Stomach (tissue), 19 donors: ENCODE measurements at places on chromosomes 5 and 9. TPM values are rescaled to one million over a fixed set of nuclear protein-coding genes. Genes with fewer than 3 reads are reported as not detected.
A peak's percentile ranks its signal among the peaks of the same experiment; 100 is the strongest.

The ANKRD18B gene
- not detected for total RNA-seq

The FGF10 gene
- total RNA-seq: 12.6 TPM

The DEPDC1B gene
- 7.2 TPM for total RNA-seq

The PCDHA10 gene
- total RNA-seq: 2.0 TPM

The CD14 gene
- total RNA-seq: 47.1 TPM

The SPATA31C1 gene
- total RNA-seq: not detected

The SLC25A2 gene
- total RNA-seq: 0.43 TPM

The ADAMTS13 gene
- 19.6 TPM for total RNA-seq

The STPG3 gene
- total RNA-seq: not detected

The FBP2 gene
- total RNA-seq: 29.3 TPM

DNA sequence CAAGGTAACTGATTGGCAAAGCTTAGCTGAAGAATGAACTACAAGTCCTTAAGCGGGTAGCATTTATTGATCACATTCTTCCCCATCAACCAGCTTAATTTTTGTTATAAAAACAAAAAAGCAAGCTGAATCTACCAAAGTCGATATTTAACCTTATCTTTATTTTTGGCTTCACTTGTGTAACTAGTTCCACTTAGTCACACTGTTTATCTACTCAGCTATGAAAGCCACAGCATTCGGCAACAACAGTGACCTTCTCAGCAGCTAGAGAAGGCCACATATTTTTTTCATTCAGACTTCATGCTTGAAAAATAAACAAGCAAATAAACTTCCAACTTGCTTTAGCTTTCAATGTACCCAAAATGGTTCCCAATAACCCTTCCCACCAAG, 69.4 kb downstream of the KLHL3 start:
- DNase-seq: no peak

GRCh38 chr5:115494570-115495289, 49.8 kb downstream of the FEM1C start:
- DNase-seq: no peak

DNA sequence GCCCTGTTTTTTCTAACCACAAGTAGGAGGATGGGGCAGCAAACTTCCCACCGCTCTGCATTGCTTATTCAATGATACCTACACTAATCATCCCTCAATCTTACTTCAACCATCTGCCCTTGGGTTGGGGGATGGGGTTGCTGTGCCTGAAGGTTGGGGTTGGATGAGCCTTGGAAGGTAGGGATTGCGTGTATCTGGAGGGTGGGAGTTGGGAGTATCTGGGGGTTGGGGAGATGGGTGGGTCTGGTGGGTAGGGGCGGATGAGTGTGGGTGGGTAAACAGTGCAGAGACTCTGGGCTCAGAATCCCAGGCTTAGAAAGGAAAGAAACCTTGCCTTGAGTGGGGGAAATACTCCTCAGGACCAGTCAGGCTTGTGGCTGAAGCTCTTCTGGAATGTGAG, 467.4 kb downstream of the DIRAS2 start:
- no peak for DNase-seq

GRCh38 chr5:73615085-73615484, 10.9 kb upstream of the ARHGEF28 start:
- DNase-seq: no peak

- no peak for DNase-seq
Measured at GRCh38 chr9:133429214-133429613, 7.0 kb downstream of the ADAMTS13 start.

GRCh38 chr5:122142480-122143164, 13.3 kb downstream of the ZNF474 start:
- DNase-seq: no peak

GRCh38 chr9:71245651-71246050, 124.2 kb upstream of the TRPM3 start:
- no peak for DNase-seq

DNA sequence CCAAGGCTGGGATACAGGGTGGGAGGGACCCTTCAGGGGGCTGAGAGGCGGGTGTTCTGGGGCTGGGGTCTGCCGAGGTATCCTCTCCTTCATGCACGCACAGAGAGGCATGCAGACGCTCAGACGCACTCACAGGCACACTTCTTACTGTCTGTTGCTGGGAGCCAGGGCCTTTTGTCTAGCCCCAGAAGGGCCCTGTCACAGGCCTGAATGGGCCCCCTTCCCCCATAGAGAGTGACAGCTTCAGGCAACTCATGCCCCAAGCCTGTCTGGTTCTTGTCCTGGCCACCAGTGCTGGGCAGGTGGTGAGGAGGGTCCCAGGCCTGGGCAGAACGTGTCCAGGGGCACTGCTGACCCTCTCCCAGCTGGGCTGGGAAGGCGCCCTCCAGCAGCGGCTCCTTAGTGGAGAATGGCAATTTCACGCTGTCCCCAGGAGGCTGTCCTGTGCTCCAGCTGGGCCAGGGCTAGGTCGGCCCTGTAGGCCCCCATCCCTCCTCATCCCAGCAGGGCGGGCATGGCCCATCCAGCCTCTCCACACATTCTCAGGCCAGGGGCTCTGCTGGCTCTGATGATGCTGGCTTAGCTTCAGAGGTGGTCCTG, 45.3 kb downstream of the LMX1B start:
- no peak for DNase-seq

- DNase-seq: no peak
Measured at GRCh38 chr9:107942291-107942690, 452.7 kb upstream of the KLF4 start.

DNA sequence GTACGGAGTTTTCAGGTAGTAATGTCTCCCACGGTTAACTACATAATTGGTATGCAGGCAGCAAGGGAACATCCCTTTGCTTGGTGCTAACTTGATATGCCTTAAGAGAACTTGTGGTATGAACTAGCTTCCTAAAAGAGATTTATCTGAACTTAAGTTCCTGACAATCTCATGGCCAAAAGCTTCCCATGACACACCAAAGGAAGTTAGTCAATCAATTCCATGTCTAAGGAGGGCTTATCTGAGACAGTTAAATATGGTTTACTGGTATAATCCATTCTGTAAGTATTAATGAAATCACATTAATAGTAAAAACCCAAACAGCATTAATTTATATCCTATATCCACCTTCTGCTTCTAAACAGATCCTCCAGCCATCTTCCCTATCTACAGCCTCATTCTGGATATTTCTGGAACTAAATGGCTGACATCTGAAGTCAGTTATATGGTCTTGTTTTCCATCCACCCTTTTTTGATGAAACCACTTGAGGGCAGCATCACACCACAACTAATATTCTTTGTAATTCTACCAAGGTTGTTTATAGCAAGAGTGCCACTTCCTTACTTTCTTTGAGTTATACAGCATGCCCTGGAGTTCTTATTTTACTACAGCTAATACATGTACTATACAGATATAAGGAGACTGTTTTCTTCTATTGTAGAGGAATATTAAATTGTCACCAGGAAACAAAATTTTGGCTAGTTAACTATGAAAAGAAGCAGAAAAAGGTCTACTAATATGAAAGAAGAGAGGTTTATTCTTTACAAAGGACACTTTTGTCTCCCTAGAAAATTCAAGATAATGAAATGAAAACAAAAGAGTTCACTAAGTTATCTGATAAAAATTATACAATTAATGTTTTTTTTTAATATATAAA, 34.7 kb downstream of the SHOC1 start:
- peak; percentile 93 for DNase-seq

DNA sequence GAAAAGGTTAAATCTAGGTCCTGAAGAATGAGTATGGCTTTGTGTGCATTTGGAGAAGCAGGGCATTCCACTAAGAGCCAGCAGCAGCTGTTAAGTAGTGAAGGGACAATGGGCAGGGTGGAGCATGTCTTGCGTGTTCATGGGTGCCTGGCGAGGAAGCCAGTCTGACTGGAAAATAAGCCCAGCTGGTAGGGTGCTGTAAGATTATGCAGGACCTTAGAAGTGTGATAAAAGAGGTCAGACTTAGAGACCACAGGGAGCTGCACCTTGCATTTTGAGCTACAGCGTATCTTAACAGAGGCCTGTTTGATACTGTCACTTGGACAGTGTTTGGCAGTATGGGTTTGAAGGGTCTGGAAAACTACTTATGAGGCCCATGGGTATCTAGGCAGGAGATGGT, 131.7 kb upstream of the ELL2 start:
- DNase-seq: peak; percentile 65

DNA sequence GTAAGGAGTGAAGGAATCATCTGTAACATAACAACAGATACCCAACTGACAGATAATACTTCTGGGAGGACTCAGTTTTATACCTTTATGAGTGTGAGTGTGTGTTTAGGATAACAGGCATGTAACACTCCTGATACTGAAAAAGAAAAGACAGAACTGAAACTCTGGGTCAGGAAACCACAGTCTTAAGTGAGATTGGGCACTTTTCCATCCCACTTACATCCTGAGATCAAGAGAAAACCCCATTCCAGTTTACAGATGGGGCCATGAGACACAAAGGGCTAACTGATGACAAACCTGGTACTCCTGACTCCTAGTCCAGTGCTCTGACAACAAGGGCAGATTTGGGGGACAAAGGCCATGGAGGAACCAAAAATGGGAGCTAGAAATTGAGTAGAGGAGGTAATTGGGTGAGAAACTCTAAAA, 18.0 kb downstream of the IL5 start:
- DNase-seq: no peak

DNA sequence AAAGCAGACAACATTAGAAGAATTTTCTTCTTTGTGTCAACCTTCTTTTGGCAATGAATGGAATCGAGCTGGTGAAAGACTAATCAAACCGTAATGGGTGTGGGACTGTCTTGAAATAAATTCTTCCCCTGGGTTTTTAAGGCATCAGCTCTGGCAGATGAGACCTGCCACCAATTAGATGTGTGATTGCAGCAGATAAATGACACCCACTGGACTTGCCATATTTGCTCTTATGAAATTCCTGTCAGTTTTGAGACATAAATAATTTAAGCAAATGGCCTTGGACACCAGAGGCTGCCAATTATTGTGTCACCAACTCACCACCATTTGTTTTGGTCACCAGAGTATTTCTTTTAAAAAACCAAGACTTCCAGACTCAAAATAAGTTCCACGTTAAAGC, 135.9 kb upstream of the RGMB start:
- DNase-seq: no peak

DNA sequence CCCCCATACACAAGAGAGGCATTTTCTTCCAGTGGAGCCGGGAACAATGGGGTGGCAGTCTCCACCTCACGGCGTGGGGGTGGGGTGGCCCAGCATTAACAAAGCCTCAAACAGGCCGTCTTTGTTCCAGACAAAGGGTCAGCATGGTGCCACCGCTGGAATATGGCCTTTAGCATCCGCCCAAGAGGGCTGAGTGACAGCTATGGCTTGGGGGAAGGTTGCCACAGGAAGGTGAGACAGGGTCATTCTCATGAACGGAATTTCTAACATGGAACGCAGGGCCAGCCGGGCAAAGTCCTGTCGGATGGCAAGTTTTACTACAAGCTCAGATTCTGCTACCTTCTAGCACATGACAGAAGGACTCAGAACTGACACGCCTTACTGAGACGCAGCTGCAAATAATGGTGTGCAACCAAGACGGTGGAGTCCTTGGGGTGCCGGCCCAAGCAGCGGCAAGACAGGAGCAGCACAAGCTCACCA, 64.0 kb downstream of the OTULIN start:
- no peak for DNase-seq

GRCh38 chr5:143524338-143524945, 121.0 kb upstream of the NR3C1 start:
- no peak for DNase-seq
